ENCODE measurements at places on chromosomes 13 and 19.

DNA sequence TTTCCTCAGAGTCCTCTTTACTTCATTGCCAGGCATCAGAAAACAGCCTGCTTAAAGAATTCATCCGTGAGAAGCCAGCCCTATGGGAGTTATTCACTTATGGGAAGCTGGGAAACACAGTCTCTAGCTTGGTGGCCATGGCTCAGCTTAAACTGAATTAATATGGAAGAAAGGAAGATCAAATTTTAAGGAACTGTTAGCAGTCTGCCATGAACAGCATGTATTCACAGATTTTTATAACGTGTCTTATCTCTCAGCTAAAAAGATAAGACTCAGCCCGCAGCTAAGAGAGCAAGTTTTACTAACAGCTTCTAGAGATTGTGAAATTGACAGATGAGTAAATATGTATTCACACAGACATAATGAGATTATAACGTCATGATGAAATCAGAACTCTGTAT is 253.7 kb upstream of the RXFP2 start:
- DNase-seq: no peak

- DNase-seq: no peak
Observed at GRCh38 chr13:36331280-36331679, 14.9 kb downstream of the SPART start.

GRCh38 chr19:34507414-34508067 is 26.0 kb downstream of the WTIP start:
- DNase-seq: no peak

GRCh38 chr13:82647540-82647939 is 1234.7 kb downstream of the SLITRK1 start:
- DNase-seq: no peak

DNA sequence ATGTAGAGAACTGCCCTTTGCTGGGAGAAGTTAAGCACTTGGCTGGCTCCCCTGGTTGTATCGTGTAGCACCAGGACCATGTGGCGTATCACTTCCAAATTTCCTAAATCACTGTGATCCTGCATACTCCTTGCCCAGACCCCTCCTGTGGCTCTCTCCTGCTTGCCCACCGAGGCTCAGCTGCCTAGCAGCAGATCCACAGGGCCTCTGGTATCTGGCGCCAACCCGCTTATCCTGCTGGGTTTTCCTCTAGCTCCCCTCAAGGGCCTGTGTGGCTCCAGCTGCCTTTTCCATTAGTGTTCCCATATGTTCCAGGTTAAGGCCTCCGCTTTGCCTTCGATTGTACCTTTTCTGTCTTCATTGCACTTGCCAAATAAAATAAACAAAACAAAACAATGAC is 16.5 kb downstream of the LRCH1 start:
- DNase-seq: no peak

GRCh38 chr19:13153569-13154240 is 3.5 kb downstream of the IER2 start:
- DNase-seq: no peak

DNA sequence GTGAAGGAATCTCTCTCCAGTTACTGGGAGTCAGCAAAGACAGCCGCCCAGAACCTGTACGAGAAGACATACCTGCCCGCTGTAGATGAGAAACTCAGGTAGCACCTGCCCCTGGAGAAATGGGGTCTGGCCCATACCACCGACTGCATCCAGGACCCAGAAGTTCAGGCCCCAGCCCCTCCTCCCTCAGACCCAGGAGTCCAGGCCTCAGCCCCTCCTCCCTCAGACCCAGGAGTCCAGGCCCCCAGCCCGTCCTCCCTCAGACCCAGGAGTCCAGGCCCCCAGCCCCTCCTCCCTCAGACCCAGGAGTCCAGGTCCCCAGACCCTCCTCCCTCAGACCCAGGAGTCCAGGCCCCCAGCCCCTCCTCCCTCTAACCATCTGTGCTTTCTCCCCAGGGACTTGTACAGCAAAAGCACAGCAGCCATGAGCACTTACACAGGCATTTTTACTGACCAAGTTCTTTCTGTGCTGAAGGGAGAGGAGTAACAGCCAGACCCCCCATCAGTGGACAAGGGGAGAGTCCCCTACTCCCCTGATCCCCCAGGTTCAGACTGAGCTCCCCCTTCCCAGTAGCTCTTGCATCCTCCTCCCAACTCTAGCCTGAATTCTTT is 3.0 kb downstream of the APOC2 start:
- DNase-seq: no peak

DNA sequence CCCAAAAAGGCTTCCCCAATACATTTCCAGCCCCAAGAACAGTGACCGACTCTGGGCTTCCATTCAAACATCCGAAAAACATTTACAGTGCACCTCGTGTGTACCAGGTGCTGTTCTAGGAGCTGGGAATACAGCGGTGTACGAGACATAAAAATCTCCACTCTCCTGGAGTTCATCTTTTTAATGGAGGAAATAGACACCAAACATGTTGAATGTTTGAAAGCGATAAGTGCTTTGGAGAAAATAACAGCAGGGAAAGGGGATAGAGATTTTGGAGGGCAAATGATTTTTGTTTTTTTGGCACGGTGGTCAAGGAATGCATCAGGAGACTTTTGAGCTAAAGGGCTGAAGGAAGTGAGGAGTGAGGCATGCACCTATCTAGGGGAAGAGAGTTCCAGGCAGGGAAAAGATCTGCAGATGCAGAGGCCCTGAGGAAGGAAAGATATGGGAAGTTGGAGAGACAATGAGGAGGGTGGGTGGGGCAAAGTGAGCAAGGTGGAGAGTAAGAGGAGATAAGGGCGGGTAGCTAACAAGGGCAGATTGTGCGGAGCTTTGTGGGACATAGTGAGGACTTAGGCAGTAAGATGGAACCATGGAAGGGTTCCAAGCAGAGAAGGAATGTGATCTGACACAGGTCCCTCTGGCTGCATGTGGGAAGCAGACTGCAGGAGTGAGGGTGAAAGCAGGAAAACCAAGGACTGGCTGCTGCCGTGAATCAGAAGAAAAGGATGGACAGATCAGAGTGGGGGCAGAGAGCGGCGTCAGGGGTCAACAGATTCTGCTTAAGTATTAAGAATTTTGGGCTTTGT is 703 bp upstream of the FBL start:
- no peak for DNase-seq

DNA sequence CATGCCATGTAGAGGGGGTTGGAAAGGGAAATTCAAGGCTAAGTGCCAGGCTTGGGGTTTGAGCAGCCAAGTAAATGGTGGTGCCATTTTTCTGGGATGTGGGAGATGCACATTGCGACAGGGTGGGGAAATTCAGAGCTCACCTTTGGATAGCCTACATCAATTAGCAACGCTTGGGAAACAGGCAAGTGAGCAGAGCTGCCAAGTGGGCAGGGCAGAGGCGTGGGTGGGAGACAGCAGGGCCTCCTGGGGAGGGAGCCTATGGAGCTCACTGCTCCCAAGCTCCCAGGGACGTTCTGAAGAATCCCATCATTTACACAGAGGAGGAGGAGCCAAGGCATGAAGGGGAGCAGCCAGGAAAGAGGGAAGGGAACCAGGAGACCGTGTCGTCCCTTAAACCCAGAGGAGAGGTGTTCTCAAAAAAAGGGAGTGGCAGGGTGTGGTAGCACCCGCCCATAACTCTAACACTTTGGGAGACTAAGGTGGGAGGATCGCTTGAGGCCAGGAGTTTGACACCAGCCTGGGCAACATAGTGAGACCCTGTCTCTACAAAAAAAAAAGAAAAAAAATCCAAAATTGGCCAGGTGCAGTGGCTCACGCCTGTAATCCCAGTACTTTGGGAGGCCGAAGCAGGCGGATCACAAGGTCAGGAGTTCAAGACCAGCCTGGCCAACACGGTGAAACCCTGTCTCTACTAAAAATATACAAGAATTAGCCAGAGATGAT is 11.5 kb upstream of the CCNE1 start:
- no peak for DNase-seq

GRCh38 chr13:109396266-109396665 is 390.1 kb downstream of the IRS2 start:
- no peak for DNase-seq

DNA sequence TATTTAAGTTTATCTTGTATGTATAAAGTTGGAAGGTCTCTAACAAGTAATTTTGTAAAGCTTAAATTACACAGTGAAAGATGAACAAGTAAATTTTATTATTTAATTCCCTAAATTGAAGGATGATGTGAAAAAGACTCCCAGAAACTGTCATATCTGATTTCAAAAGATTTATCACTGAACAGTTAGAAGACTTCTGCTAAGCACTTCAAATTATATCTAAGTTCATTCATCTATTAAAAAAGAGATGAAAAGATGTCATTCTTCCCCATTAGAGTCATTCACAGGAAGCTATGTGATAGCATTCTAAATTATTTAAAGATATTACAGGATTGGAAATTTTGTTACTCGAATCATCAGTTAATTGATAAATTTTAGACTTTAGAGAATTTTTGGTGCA is 359.4 kb downstream of the ITGBL1 start:
- DNase-seq: no peak

DNA sequence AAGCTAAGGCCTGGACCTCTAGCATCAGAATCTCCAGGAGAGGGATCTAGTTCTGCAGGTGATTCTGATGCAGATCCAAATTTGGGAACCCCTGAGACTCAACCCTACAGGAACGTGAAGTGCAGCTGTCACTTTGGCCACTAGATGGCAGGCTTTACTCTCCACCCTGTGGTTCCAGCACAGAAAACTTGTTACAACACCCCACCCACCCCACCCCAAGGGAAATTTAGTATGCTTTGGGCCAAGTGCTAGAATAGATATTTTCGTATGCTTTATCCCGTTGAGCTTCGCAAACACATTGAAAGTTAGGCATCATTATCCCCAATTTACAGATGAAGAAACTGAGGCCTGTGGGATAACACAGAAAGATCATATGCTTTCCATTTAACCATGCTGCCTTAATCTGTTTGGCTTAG is 232.0 kb downstream of the B3GLCT start:
- DNase-seq: peak; percentile 12

GRCh38 chr13:91154558-91155353 is 192.7 kb upstream of the MIR17HG start:
- no peak for DNase-seq

DNA sequence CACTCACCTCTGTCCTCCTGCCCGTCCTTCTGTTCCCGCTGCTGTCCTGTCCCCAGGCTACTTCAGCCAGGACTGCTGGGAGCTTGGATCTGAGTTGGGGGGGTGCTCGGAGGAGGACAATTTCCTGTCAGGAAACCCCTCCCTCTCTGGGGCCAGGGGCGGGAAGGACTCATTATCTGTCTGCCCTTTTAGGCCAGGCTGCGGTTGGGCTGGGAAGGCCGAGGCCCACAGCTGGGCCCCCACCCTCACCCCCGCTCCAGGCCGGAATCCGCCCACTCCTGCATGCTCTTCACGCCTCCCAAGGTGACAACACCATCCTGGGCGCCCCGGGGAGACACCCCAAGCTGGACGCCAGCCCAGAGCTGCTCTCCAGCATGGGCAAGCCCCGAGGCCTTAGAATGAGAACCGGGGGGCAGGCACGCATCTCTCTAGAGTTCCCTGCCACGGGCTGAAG is at the start of gene EXOC3L2:
TSS of gene EXOC3L2 (minus strand) at position 74 of the 454 bp plus-strand sequence. CDS start 6,362 bp downstream, outside the sequence.
- DNase-seq: no peak

DNA sequence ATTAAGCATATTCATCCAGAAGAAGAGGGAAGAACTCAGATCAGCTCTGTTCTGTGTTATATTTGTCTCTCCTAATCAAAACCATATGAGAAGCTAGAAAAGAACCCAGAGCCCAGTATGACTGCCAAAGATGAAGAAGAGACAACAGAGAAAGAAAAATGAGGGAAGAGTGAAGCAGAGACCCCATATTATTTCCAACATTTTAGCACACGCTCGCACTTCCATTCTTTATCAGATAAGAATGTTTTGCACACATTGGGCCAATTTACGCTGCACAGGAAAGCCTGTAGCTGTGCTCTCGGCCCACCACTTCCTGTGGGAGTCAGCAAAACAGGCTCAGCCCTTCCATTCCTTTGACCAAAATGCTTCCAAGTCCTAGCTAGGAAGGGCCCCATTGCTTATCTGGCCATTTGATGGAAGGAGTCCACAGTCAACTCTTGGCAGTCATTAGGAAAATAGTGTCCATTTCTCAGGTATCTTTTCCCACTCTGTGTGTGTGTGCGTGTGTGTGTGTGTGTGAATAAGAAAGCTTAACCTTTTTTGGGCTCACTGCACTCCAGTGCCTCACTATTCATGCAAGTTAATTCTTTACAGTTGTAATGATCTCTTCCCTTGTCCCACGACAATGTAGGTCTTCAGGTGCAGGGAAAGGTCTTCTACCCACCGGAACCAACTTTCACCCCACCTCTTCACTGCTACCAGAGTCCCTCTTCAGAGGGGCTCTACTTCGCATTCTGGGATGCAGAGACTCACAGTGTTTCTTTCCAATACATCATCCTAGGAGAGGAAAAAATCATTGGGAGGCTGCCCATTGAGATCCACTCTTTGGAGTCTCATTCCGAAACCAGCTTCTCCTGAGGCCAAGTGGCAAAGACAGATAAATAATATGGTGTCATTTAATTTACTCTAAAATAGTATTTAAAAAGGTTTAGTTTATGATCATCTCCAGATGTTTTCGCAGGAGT is 237.5 kb downstream of the COG6 start:
- DNase-seq: no peak

- DNase-seq: peak; percentile 72
Observed at GRCh38 chr13:50810998-50811397, 32.5 kb downstream of the DLEU7 start.

DNA sequence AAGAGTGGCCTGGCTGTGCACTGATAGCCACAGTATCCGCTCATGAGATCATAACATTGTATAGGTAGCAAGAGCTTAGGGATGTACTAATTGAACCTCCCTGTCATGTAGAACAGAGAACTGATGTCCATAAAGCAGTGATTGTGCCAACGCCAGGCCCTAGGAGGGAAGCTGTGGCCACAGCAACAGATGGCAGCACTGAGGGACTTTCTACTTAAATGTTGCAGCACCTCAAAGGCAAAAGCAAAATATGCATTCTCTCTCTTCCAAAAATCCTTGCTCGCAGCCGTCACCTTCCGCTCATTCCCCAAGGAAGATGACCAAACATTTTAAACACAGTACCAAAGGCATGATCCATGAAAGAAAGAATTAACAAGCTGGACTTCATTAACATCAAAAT is 32.3 kb downstream of the COL4A1 start:
- no peak for DNase-seq

- DNase-seq: no peak
Observed at GRCh38 chr19:50906217-50906616, 5.0 kb downstream of the KLK4 start.

DNA sequence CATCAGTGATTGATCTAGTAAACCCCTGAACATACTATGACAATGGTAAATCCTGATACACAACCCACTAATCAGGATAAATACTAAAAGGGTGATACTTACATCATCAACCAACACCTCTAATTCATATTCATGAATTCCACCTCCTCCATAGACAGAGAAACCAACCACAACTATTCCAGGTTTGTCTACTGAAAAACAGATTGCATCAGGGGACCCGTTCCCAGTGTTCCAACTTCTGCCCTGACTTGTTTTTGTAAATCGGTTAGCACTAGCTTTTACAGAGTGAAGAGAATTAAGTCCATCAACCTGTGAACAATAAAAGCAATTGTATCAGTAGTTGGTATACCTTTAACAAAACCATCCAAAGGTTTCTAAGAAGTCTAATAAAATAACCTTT is 149.2 kb downstream of the MYCBP2 start:
- no peak for DNase-seq

Measured in GM12864 (cell line).